H9 (cell line): ENCODE measurements at places on chromosomes 12 and 14. TPM values are rescaled to one million over a fixed set of nuclear protein-coding genes. Genes with fewer than 3 reads are reported as not detected.
A peak's percentile ranks its signal among the peaks of the same experiment; 100 is the strongest.

Gene POU6F1
- total RNA-seq: 12.0 and 13.3 TPM in 2 replicates

DNA sequence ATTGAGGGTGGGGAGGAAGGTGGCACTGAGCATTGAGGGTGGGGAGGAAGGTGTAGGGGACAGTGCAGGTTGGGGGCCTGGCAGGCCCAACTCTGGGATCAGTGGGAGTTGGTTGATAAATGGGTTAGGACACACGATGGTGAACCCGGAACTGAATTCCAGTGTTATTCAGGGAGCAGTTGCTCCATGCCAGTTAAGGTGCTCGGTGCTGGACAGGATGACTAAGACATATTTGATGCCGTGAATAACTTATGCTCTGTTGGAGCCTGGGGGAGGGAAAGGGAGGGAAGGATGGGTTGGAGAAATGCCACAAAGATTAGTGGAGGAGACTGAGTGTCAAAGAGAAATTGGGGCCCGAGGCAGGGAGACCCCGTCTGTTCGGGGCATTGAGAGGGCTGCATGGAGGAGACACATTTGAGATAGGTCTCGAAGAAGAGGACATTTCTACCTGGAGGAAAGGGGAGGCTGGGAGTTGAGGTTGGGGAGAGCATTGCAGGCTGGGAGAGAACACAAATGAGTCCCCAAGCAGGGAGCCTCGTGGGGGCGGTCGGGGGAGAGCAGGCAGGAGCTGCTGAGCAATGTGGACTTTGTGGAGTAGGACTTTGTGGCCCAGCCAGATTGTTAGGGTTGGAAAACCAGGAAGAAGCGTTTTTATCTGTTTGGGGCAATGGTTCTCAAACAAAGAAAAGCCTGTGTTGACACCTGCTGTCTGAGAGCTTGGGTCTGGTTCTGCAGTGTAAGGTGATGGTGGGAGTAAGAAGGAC is 65.3 kb downstream of the IQSEC3 start:
- no peak for DNase-seq
- no peaks in the 10 kb centered on the region for H3K27me3 ChIP-seq
- H3K36me3 ChIP-seq: no peaks in the 10 kb centered on the region; the same call in 2 of the 3 replicates
- H3K27ac ChIP-seq: no peak overlapping the region
- no peaks in the 10 kb centered on the region for H3K4me1 ChIP-seq

Gene HPD
- 0.22 TPM in 1 of 2 replicates, not detected in the other for total RNA-seq

Gene SLC35F4
- total RNA-seq: not detected in 2 replicates

Gene CHMP4A
- 42.0 and 46.2 TPM in 2 replicates for total RNA-seq

Gene NRXN3
- 1.5 and 1.8 TPM in 2 replicates for total RNA-seq

DNA sequence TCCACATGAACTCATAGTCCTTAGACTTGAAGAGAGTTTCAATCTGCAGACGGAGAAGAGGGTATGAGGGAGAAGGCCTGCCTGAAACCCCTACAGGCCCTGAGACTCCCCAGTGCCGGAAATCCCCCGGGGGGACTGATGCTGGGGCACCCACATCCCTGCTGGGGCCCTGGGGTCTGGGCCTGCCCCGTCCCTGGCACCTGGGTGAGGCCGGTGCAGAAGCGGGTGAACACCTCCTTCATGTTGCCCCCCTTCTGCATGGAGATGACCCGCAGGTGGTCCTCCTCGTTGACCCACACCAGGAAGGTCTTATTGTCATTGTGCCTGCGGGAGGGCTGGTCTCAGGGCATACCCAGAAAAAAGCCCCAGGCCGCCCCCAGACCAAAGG is 2.4 kb downstream of the CKB start:
- DNase-seq: no peak
- H3K27ac ChIP-seq: no peak overlapping the region
- H3K4me1 ChIP-seq: no peaks in the 10 kb centered on the region
- peaks cover 10% of the 10 kb centered on the region for H3K36me3 ChIP-seq

- no peak for DNase-seq
Observed at GRCh38 chr12:94190623-94191022, 42.2 kb downstream of the PLXNC1 start.

Gene CLEC7A
- total RNA-seq: not detected in 2 replicates

GRCh38 chr12:102824218-102824835 is 92.7 kb downstream of the PAH start:
- peaks cover 11% of the 10 kb centered on the region; the same call in 1 of the 2 replicates for H3K27me3 ChIP-seq
- peak; percentile 93 for DNase-seq
- H3K27ac ChIP-seq: no peak overlapping the region

GRCh38 chr14:59311723-59312122 is 123.3 kb downstream of the DAAM1 start:
- H3K4me1 ChIP-seq: peaks cover 2% of the 10 kb centered on the region; the same call in 1 of the 2 replicates
- H3K27me3 ChIP-seq: no peaks in the 10 kb centered on the region
- DNase-seq: no peak
- no peak overlapping the region for H3K27ac ChIP-seq
- no peak overlapping the region for H3K4me3 ChIP-seq

Gene SMCO3
- total RNA-seq: not detected in 2 replicates

DNA sequence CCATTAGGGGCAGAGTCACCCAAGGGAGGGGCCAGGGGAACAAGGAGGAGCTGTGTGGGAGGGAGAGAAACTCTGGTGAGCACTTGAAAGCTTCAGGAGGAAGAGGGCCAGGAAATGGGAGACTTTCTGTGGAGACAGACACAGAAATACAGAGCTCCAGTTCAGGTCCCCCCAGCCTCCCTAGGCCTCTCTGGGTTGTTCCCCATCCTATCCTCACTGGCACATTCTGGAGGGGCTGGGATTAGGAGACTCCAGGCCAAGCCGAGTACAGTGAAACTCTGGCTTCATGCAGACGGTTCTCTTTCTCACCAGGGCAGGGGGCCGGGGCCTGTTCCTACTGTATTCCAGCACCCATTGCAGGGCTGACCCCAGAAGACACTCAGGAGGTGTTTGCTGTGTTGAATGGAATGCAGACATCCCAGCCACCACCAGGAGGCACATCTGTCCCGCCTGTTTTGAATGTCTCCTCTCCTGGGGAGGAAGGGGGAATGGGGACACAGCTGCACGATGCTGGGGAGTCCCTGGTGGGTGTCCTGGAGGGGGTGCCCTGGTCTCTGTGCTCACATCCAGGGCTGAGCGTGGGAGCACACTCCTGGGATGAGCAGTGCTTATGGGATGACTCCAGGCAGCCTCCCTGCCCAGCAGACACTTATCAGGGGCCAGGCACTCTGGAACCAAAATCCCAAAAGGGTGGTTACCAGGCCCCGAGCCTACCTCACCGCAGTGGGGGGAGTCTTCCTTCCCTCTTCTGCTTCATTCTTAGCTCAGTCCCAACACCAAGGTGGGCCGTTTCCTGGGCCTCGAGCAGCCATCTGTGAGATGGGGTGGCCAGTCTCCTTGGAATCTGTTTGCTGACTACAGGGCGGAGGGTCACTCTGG is 5.5 kb upstream of the KRT84 start:
- H3K4me3 ChIP-seq: no peak overlapping the region
- peak; percentile 80 for DNase-seq
- no peak overlapping the region for H3K27ac ChIP-seq
